ENCODE measurements at places on chromosomes 2 and 18. TPM values are rescaled to one million over a fixed set of nuclear protein-coding genes. Genes with fewer than 3 reads are reported as not detected.

Gene SRBD1
- 27.1 TPM for total RNA-seq

Gene GKN2
- total RNA-seq, result not detected

Gene PIK3C3
- 65.2 TPM for total RNA-seq

Gene OSBPL6
- total RNA-seq, result 11.8 TPM

Gene PPP1R1C
- total RNA-seq, result 0.53 TPM

Gene NAPG
- 55.6 TPM for total RNA-seq

Gene SMCHD1
- total RNA-seq, result 112 TPM

Gene OSR1
- 0.07 TPM for total RNA-seq

Gene LBX2
- 3.2 TPM for total RNA-seq

Gene MERTK
- total RNA-seq, result 34.6 TPM

Gene KHK
- 3.4 TPM for total RNA-seq

Gene DYNAP
- not detected for total RNA-seq

Gene KCNS3
- total RNA-seq, result 0.53 TPM

Gene TMEM198
- total RNA-seq, result not detected

Gene CRIM1
- 862 TPM for total RNA-seq

Gene ASXL3
- total RNA-seq, result 0.14 TPM

Gene LONRF2
- total RNA-seq, result under 0.01 TPM

Gene CRYGC
- not detected for total RNA-seq

Gene GPR155
- 2.3 TPM for total RNA-seq

Gene NLRC4
- total RNA-seq, result not detected

Gene SH2D6
- not detected for total RNA-seq

Gene IL1R1
- total RNA-seq, result 10.9 TPM

Gene THUMPD2
- total RNA-seq, result 13.7 TPM

Gene NCKAP1
- 301 TPM for total RNA-seq

Gene RTP5
- not detected for total RNA-seq

Gene MRO
- not detected for total RNA-seq

Gene REG3A
- not detected for total RNA-seq

Gene SOS1
- 34.6 TPM for total RNA-seq

Gene ANKRD29
- total RNA-seq, result 0.27 TPM

Gene DNER
- total RNA-seq, result 0.07 TPM

Gene MYCN
- total RNA-seq, result 3.2 TPM
